Endodermal cell (in vitro differentiated cells): ENCODE measurements at places on chromosomes 16 and 17. TPM values are rescaled to one million over a fixed set of nuclear protein-coding genes. Genes with fewer than 3 reads are reported as not detected.

The GGA2 gene
- 115 to 481 TPM (median 116 TPM) in 3 replicates for total RNA-seq

The CMTM2 gene
- not detected in 3 replicates for total RNA-seq

The EPX gene
- not detected in 3 replicates for total RNA-seq

The SLC6A2 gene
- total RNA-seq = 1.1 and 1.2 TPM in 2 replicates

The GPT2 gene
- 65.5 to 133 TPM (median 66.2 TPM) in 3 replicates for total RNA-seq

The RNU2-1 gene
- 3,401 to 5,418 TPM (median 5,100 TPM) in 3 replicates for total RNA-seq

The DOC2A gene
- total RNA-seq = 5.8 and 9.9 TPM in 2 replicates

The NDRG4 gene
- 73.2 to 179 TPM (median 81.9 TPM) in 3 replicates for total RNA-seq

The SLFN12L gene
- total RNA-seq = not detected in 3 replicates

The MT4 gene
- not detected in 3 replicates for total RNA-seq

The AGRP gene
- not detected in 2 replicates for total RNA-seq
